NCI-H748 treated with DMSO at 0.1 percent for 48 hours (cell line): ENCODE measurements at places on chromosomes 2 and 18.

- DNase-seq, result no peak
These were observed 67.9 kb downstream of the POLR1A start for GRCh38 chr2:86037795-86038192.

DNA sequence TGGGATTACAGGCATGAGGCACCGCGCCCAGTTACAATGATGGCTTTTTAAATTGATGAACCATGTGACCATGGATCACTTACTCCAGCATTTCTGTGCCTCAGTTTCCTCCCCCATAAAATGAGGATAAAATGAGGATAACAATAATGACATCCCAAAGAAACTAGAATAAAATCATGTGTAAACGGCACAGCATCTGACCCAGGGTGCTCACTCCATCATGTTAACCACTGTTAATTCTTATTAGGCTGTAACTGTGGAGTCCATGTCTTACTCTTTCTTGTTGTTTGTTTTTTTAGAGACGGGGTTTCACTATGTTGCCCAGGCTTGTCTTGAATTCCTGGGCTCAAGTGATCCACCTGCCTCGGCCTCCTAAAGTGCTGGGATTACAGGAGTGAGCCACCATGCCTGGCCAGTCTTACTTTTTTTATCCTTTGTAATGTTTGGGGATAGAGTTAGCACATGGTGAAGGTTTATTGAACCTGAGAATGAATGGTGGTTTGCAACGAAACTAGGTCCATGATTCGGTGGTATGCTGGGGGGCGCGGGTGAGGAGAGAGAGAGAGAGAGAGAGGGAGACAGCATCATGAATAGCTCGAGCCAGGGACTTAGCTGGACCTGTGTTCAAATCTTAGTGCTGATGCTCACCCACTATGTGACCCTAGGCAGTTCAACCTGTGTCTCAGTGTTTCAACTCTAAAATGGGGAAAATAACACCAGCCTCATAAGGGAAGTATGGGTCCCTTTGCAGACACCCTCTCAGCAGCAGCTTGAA is 52.3 kb downstream of the MYCN start:
- DNase-seq, result no peak

DNA sequence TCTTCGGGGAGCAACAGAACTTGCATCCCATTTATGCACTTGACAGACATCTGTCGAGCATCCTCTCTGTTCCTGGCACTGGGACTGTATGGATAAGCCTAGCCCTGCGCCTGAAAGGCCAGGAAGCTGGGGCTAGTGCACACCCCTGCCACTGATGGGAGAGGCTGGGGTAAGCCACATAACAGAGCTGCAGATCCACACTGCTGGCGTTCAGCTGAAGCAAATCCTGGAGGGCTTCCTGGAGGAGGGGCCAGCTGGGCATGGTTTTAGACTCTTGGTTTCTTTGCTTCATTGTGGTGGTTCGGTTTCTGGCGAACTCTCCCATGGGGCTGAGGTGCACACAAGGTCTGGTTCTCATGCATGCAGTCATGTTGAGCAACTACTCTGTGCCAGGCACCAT is 45.5 kb upstream of the FOSL2 start:
- DNase-seq, result no peak

GRCh38 chr2:224063298-224063648 is 24.2 kb upstream of the SERPINE2 start:
- DNase-seq, result no peak

DNA sequence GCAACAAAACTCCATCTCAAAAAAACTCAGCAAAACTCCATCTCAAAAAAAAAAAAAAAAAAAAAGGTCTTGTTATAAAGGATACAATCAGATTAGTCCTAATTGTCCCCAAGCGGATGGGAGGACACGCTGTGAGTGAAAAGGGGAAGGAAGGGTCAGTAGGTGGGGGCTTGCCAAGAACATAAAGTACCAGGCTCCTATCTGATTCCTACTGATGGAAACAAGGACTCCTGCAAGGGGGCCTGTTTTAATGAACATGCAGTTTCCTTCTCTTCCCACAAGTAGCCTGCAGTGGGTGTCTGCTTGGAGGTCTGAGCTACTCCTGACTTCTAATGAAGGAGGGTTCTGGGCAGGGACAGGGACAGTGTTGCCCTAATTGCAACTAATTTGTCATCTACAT is 7.9 kb downstream of the SCG2 start:
- DNase-seq, result no peak
